Spleen (tissue), 13 donors: ENCODE measurements at places on chromosomes 3 and 15. TPM values are rescaled to one million over a fixed set of nuclear protein-coding genes. Genes with fewer than 3 reads are reported as not detected.

The SIDT1 gene
- 13.4 TPM for polyA plus RNA-seq

DNA sequence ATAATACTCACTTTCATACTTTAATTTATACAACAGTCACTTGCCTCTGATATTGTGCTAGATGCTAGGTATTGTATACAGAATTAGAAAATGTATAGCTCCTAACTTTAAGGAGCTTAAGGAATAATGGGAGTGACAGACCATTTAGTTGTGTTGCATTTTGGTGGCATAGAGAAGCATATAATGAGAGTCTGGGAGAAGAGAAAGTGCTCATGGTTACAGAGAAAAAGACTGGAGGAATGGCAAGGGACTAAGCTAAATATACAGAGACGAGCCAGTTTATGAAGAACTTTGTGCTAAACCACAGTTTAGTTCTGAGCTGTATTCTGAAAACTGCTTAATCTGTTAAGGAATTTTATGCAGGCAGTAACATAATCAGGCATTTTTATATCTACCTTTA lies 6.4 kb downstream of the RNF13 start:
- DNase-seq: no peak

DNA sequence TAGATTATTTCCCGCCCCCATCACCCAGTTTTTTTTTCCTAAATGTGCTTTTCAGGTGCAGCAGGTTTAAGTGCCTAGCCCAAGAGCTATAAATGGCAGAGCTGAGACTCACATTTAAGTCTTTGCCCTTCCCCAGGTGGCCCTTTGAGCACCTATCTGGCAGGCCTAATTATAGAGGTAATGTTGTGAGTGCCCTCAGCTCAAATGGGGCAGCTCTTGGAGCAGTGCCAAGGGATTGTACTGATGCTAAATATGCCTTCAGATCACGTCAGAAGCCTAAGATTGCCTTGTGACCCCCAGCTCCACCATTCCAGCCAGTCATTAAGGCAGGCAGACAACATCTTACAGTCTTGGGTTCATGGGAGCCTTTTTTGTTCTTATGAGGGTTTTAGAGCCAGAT lies 159.5 kb downstream of the RPLP1 start:
- DNase-seq: no peak

The USP13 gene
- 1.1 TPM for polyA plus RNA-seq

The SYNM gene
- polyA plus RNA-seq: 4.1 TPM

- DNase-seq: no peak
Measured at GRCh38 chr3:105836533-105836932, 32.3 kb downstream of the CBLB start.

The PLOD2 gene
- polyA plus RNA-seq: 4.7 TPM

DNA sequence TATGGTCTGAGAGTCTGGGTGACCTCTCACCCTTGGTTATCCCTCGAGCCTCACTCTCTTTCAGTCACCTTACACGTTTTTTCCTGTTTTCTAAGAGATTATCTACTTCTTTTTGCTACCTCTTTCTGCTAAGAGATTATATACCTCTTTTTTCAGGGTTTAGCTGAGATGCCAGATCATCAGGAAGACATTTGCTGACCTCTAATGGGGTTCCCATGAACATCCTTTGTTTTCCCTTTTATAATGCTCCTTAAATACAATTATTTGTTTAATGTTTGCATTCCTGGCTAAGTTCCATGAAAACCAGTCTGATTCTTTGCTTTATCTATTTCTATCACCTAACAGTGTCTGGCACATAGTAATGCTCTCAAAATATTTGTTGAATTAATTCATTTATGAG lies 39.6 kb downstream of the LEKR1 start:
- no peak for DNase-seq

- DNase-seq: no peak
Measured at GRCh38 chr3:104781112-104781511, 585.6 kb upstream of the ALCAM start.

The ZKSCAN7 gene
- polyA plus RNA-seq: 1.9 TPM

DNA sequence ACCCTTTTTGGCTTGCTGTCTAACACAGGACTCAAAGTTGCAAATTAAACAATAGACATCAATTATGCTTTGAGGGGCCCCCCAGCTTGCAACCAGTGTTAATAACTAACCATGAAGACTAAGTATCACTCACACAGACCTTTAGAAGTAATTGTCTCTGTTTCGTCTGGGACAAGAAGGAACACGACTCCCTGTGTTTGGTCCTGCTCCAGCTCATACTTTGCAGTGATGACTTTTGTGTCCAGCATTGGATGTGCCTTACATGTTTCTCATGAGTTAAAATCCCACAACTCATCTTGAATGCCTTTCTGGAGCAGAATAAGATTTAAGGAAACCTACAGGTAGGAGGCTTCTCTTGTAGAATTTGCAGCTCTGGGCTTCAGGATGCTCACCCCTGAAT lies 53.1 kb downstream of the GMNC start:
- no peak for DNase-seq

DNA sequence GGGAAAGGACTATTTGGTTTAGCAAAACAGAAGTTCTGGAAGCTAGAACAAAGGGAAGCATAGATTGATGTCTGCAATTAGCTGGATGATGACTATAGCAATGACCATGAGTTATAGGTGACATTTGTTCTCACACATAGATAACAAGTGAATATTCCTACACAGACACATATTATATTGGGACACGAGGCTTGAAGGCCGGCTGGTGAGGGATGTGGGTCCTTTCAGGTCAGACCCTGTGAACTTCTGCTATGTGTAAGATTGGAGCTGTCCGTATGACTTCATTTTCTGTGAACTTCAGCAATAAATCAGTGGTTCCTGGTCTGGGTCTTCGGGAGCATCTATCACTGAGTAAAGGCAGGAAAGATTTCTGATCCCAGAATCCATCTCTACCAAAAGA lies 253.6 kb upstream of the CFAP20DC start:
- DNase-seq: no peak

GRCh38 chr3:44104668-44105321 lies 136.9 kb upstream of the TOPAZ1 start:
- DNase-seq: no peak

DNA sequence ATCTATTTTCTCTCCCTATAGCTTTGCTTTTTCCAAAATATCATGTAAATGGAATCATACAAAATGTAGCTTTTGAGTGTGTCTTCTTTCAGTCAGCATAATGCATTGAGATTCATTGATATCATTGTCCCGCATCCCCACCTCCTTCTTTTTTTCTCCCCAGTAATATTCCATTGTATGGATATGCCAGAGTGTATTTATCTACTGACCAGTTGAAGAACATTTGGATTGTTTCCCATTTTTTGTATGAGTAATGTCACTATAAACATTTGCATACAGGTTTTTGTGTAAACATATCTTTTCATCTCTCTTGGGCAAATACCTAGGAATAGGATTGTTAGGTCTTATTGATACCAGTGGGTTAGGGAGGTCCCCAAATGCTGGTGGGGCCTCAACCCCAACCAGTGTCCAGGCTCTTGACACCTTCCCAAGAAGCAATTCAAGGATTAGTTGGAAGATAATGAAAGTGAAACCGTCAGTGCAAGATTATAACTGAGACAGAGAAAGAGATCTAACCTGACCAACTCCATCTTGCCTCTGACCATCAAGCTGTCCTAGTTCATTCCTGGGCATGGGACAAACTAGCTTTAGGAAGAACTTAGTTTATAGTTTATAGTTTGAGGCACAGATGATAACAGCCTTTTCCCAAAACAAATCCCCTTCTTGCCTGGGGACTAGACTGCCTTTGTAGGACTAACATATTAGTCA lies 7.4 kb upstream of the SLC33A1 start:
- DNase-seq: no peak

DNA sequence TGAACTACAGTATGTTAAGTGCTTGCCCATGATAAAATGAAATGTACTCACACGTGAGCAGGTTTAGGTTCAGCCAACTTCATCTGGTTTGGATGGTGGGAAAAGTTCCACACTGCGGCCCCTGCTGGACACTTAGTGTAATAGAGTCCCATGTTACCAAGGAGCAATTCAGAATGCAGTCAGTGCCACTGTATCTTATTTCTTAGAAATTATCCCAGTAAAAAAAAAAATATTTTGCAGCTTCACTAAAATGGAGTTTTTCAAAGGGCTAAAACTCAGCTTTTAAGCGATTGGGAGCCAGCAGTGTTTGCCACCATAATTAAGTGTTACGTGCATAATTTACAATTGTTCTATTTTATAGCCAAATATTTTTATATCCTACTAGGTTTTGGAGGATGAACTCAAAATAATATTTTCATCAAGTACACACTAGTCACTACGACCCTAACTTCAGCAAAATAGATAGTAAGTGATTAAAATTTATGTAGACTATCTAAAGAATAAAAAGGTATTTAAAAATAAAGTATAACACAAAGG lies 371.7 kb upstream of the GBE1 start:
- peak; percentile 79 for DNase-seq

The TAGLN3 gene
- not detected for polyA plus RNA-seq

The EOMES gene
- 1.1 TPM for polyA plus RNA-seq

The MBD4 gene
- 41.4 TPM for polyA plus RNA-seq

The VILL gene
- polyA plus RNA-seq: 20.1 TPM

DNA sequence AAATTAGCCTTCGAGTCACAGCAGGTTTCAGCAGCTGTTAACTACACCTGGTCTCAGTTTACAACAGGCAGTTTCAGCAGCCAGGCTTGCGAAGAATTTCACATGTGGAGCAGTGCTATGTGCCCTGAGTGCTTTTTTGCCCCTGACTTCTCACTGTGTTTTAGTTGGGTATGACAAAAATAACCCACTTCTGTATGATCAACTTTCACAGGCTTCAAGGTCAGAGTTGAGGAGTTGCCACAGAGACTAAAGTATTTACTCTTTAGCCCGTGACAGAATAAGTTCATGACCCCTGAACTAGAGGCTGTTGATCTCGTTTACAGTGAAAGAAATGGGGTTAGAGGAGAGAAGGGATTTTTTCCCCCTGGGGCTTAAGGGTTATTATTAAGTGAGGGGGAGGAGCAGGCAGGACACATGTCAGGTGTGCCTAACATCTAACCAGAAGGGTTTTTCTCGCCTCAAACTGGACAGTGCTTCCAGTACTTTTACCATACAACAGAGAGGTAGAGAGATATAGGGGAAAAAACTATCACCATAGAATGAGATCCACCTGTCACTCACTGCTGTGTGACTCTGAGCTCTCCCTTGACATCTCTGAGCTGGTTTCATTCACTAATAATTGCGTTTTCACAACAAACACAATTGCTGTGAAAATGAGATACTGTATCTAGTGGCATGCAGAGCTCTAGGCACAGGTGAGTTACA lies 14.0 kb upstream of the TOPBP1 start:
- DNase-seq: no peak

- no peak for DNase-seq
Measured at GRCh38 chr15:83178390-83178789, 29.2 kb downstream of the HDGFL3 start.

The TM6SF1 gene
- 5.5 TPM for polyA plus RNA-seq

- DNase-seq: no peak
Measured at GRCh38 chr15:44656298-44656697, 7.2 kb downstream of the SPG11 start.

The RETNLB gene
- polyA plus RNA-seq: not detected

The AADAC gene
- not detected for polyA plus RNA-seq

GRCh38 chr15:89822026-89822425 lies 7.4 kb upstream of the ANPEP start:
- peak; percentile 68 for DNase-seq

DNA sequence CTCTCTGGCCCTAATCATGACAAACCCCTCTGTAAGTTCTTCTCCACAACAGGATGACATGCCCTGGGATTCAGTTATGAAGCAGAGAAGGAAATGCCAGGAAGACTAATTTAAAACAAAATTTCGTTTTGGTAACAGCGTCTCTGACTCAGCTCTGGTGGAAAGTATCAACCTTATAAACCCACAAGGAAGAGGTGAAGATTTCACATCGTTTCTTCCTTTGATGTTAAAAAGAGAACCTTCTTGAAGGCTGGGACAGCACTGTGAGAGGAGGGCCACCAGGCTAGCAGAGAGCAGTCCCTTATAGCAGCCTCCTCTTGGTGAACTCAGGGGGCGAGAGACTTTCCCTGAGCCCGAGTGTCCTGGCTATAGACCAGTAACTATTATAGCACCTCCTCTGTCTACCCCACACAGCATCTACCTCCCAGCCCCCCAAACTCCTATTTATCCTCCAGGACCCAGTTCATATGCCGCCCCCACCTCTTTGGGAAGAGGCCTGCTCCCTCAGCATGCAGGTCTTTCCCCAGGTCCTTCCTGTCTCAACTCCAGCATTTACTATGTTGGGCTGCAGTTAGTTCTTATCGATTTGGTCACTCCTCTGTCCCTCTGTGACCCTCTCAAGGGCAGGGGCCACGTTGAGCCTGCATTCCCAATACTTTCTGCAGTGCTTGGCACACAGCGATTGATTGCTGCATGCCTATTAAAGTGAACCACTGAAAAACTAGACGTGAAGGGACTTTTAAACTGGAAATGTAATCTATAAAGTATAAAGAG lies 321.5 kb upstream of the ICE2 start:
- no peak for DNase-seq

DNA sequence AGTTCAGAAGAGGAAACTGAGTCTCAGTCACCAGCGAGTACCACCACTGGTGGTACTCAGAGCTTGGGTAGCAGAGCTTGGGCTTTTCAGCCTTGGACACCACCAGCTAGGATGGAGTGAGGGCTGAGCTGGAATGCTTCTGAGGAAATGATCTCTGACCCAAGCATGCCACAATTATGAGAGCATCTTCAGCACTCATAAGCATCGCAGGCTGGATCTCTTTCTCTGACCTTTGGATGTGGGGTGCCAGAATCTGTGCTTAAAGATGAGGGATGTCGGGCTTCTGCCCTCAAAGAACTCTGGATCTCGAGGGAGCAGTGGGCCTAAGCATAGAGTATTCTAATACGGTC lies 36.4 kb downstream of the ZNF710 start:
- DNase-seq: no peak

- DNase-seq: no peak
Measured at GRCh38 chr3:138351916-138352550, 3.7 kb downstream of the MRAS start.

The AGTR1 gene
- polyA plus RNA-seq: 0.43 TPM

DNA sequence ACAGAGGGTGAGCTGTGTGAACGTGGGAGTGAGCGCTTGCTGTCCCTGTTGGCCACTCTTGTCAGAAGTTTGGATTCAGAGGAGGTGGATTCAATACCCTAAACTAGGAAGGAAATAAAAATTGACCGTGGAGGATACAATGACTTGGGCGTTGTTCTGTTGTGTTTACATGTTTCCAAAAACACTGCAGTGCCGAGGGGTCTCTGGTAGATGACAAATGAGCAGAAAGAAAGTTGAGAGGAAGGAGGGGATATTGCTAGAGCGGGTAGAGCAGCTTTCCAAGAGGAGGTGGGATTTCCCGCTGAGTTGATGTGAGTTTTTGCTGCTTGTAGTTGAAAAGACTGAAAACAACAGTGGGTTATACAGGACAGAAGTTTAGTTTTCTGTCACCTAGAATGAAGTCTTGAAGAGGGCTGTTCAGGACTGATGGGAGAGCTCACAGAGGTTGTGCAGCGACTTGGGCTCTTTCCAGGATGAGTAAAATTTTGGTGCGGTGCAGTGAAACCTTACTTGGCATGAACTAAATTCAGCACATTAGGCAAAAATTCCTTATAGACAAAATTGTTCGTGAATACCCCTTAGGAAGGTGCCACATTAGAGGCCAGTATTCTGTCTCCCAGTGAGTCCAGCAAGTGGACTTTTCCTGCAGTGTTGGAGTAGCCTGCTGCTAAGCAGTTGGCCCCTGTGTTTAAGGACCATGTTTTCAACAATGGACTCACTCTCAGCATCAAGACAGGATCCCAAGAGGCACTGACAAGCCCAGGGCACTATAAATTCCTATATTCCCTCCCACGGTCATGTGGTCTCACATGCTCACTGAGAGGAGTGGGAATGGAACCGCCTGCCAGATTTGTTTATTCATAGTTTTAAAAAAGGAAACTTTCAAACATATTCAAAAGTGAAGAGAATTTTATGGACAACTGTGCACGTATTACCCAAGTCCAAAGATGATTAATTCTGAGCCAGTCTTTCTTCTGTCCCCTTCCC lies 435.0 kb upstream of the C2CD4B start:
- DNase-seq: no peak
